ENCODE measurements at places on chromosomes 7 and 10. TPM values are rescaled to one million over a fixed set of nuclear protein-coding genes. Genes with fewer than 3 reads are reported as not detected.

SFRP5 gene
- 3.9 TPM for total RNA-seq

MDFIC gene
- total RNA-seq = 22.5 TPM

PDCD11 gene
- total RNA-seq = 30.2 TPM

ABCA13 gene
- under 0.01 TPM for total RNA-seq

HPSE2 gene
- not detected for total RNA-seq

GIMAP2 gene
- 0.60 TPM for total RNA-seq

CASD1 gene
- 12.4 TPM for total RNA-seq

KCND2 gene
- total RNA-seq = 0.90 TPM

OPN4 gene
- not detected for total RNA-seq

GALNT17 gene
- total RNA-seq = 0.35 TPM

OPN1SW gene
- not detected for total RNA-seq

TAS2R3 gene
- total RNA-seq = 0.68 TPM

MOSPD3 gene
- 4.4 TPM for total RNA-seq

WNT2 gene
- total RNA-seq = 0.08 TPM

GARIN1A gene
- 0.53 TPM for total RNA-seq

MYO1G gene
- total RNA-seq = 0.08 TPM

CLDN4 gene
- 0.23 TPM for total RNA-seq

FHIP2A gene
- total RNA-seq = 23.5 TPM

HOGA1 gene
- total RNA-seq = 0.75 TPM

MGMT gene
- 26.0 TPM for total RNA-seq

TMEM236 gene
- not detected for total RNA-seq

ITPRID1 gene
- total RNA-seq = not detected

NPVF gene
- not detected for total RNA-seq
